ENCODE measurements at places on chromosomes 2 and 18. TPM values are rescaled to one million over a fixed set of nuclear protein-coding genes. Genes with fewer than 3 reads are reported as not detected.

DNA sequence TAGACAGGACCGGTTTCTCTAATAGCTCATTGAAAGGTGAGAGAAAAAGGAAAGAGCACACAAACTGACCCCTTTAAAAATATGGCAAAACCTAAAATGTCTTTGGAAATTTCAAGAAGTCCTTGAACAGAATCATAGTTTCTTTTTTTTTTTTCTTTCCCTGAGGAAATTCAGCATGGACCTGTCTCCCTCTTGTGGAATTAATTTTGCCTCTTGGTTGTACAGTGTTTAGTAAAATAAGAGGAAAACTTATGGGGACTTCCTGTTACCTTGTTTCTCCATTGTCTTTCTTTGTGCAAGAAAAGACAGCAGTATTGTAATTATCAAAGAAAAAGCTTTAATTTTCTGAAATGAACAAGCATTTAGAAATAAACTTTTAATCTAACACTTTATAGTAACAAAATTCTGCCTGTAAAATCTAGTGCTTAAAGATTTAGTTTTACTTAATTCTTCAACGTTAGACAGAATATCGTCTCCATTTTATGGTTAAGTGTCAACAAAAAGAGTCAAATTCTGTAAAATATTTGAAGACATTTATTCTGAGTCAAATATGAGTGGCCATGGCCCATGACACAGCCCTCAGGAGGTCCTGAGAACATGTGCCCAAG is 176.3 kb upstream of the NABP1 start:
- no peaks in the 10 kb centered on the region for H3K4me1 ChIP-seq
- H3K4me3 ChIP-seq, result no peak overlapping the region
- no peak overlapping the region for H3K27ac ChIP-seq
- no peaks in the 10 kb centered on the region for H3K36me3 ChIP-seq

DNA sequence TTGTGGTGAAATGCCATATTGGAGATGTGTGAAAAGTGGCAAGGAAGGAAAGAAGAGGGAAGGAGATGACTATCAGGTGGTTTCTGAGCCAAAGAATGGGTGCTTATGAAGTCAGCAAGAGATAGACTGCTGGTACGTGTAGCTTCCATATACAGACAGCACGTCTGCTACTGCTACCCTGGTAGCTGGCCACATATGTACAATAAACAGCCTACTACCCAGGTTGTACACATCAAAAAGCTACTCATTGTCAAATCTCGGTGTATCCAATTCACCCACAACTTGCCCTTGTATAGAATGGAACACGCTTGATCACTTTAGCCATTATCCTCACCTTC is 761.8 kb downstream of the LRRTM4 start:
- no peak overlapping the region for H3K27ac ChIP-seq
- H3K27me3 ChIP-seq, result no peaks in the 10 kb centered on the region
- DNase-seq, result no peak
- H3K4me1 ChIP-seq, result no peaks in the 10 kb centered on the region

DNA sequence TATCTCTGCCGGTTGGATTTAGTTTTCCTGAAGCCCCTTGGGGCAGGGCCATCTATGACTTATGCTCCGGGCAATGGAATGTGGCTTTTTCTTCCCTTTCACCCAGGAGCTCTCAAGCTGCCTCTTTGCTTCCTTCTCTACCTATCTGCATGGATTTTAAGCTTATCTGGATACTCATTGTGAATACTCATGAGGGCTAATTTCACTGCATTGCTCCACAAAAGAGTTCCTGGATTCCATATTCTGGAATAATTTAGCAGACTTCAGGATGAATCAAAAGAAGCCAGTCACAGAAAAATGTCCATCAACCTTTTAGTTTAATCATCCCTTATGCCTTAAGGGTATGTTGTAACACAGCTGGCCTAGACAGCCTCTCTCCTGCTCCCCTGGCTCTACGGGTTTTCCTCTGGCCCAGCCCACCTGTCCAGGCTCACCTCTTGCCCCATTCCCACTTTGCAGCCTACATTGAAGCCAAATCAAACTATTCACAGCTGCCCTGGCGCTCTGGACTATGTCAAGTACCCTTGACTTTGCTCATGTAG is 122.8 kb upstream of the RMDN2 start:
- no peak overlapping the region for H3K27ac ChIP-seq
- no peaks in the 10 kb centered on the region for H3K36me3 ChIP-seq
- DNase-seq, result no peak
- H3K4me3 ChIP-seq, result no peak overlapping the region
- no peaks in the 10 kb centered on the region for H3K27me3 ChIP-seq

- no peak for DNase-seq
- H3K27ac ChIP-seq, result no peak overlapping the region
- H3K36me3 ChIP-seq, result no peaks in the 10 kb centered on the region
- no peaks in the 10 kb centered on the region for H3K27me3 ChIP-seq
- H3K4me1 ChIP-seq, result no peaks in the 10 kb centered on the region
These were observed 19.7 kb downstream of the SH3BP4 start for GRCh38 chr2:234971496-234971895.

- H3K27ac ChIP-seq, result no peak overlapping the region
- H3K27me3 ChIP-seq, result no peaks in the 10 kb centered on the region
- no peak overlapping the region for H3K4me3 ChIP-seq
These were observed 96.2 kb upstream of the B3GNT7 start for GRCh38 chr2:231299267-231299666.

DNA sequence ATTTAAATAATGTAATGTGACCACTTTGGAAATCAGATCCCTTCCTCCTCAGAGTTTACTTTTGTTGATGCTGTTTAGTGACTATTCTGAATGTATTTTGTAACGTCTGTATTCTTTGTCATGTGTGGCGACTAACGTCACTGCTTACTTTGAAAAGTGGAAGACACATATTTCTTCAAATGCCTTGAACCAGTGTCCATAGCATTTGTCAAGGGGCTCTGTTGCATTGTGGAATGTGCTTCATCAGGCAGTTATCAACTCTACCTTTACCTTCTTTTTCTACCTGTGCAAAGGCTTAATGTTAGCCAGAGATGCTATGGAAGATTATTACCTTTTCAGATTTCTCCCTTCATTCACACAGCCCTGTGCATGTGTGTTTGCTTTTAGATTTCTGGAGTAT is 162.4 kb downstream of the ZNF407 start:
- no peak overlapping the region for H3K27ac ChIP-seq
- no peaks in the 10 kb centered on the region for H3K36me3 ChIP-seq
- H3K27me3 ChIP-seq, result no peaks in the 10 kb centered on the region
- no peaks in the 10 kb centered on the region for H3K4me1 ChIP-seq
- H3K4me3 ChIP-seq, result no peak overlapping the region

- no peak for DNase-seq
- no peak overlapping the region for H3K4me3 ChIP-seq
- no peaks in the 10 kb centered on the region for H3K36me3 ChIP-seq
- H3K27me3 ChIP-seq, result no peaks in the 10 kb centered on the region
- H3K4me1 ChIP-seq, result no peaks in the 10 kb centered on the region
These were observed 5.0 kb upstream of the ABCA12 start for GRCh38 chr2:215143458-215143857.

DNA sequence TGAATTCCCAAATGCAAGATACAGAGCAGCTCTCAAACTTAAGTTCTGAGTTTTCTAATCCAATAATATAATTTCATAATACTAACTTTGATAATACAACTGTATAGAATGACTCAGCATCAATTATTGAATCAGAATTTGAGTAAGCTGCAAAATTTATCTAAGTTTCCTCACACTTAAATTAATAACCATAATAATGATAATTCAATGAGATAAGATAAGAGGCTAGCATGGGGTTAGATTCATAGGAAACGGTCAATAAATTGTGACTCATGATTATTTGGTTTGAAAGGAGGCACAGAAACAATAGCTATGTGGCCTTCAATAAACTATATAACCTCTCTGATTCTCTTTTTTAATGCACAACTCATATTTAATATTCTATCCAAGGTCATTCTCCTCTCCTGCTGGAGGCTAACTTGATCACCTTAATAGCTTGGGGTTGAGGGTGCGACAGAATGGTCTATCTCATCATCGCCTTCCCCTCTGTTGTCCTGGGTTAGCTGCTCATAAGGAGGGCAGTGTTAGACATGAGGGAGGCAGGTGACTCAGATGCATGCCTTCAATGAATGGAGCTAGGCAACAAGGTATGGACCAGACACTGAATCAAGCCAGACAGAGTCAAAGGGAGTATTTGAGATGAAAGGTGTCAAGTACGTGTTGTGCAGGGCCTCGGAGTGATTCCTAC is 36.2 kb upstream of the BMP10 start:
- H3K36me3 ChIP-seq, result no peaks in the 10 kb centered on the region
- no peak for DNase-seq
- peaks cover 42% of the 10 kb centered on the region for H3K4me1 ChIP-seq
- peak overlapping the region; percentile 4 for H3K27ac ChIP-seq

- no peaks in the 10 kb centered on the region for H3K36me3 ChIP-seq
- peak overlapping the region; percentile 24 for H3K4me3 ChIP-seq
- peak; percentile 78 for DNase-seq
- H3K27ac ChIP-seq, result peak overlapping the region; percentile 43
- H3K4me1 ChIP-seq, result peaks cover 48% of the 10 kb centered on the region
These were observed 143.1 kb upstream of the TTC39C start for GRCh38 chr18:23871410-23871809.

DNA sequence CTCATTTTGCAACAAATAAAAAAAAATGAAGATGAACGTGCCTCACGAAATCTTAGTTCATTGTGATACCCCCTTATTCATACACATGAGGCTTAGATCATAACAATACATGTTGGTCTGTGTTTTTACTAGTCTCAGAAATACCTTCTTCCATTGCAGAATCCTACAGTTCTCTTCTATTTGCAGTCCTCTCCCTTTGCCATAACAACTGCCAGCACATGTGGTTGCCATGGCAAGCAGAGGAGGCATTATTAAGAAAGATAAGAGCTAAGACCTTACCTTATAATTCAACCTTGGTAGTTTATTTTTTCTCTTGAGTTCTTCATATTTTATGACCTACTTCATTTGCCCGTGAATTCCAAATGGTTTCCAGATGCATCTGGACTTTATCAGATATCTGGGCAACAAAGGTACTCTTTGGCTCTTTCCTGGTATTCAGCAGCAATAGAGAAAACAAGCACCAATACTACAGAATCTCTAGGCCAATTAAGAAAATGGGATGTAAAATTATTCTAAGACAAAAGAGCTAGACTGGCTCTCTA is 524.0 kb downstream of the CMPK2 start:
- H3K36me3 ChIP-seq, result no peaks in the 10 kb centered on the region
- no peak for DNase-seq
- no peak overlapping the region for H3K27ac ChIP-seq

GRCh38 chr18:62651276-62652056 is 63.9 kb upstream of the PHLPP1 start:
- no peaks in the 10 kb centered on the region for H3K27me3 ChIP-seq
- H3K4me3 ChIP-seq, result no peak overlapping the region
- no peaks in the 10 kb centered on the region for H3K4me1 ChIP-seq
- DNase-seq, result no peak

DNA sequence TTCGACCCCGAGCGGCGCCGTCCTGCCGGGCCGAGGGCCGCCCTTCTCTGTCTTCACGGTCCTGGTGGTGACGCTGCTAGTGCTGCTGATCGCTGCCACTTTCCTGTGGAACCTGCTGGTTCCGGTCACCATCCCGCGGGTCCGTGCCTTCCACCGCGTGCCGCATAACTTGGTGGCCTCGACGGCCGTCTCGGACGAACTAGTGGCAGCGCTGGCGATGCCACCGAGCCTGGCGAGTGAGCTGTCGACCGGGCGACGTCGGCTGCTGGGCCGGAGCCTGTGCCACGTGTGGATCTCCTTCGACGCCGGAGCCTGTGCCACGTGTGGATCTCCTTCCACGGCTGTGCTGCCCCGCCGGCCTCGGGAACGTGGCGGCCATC is 45.0 kb downstream of the DDX18 start:
- no peak for DNase-seq
- H3K27me3 ChIP-seq, result no peaks in the 10 kb centered on the region
- no peaks in the 10 kb centered on the region for H3K36me3 ChIP-seq
- no peak overlapping the region for H3K4me3 ChIP-seq
- H3K27ac ChIP-seq, result no peak overlapping the region

- no peak overlapping the region for H3K4me3 ChIP-seq
- no peaks in the 10 kb centered on the region for H3K27me3 ChIP-seq
- no peaks in the 10 kb centered on the region for H3K36me3 ChIP-seq
- H3K4me1 ChIP-seq, result no peaks in the 10 kb centered on the region
These were observed 203.7 kb upstream of the LYPD1 start for GRCh38 chr2:132873738-132874137.

GRCh38 chr18:2112435-2113045 is 458.8 kb downstream of the METTL4 start:
- no peaks in the 10 kb centered on the region for H3K27me3 ChIP-seq
- no peaks in the 10 kb centered on the region for H3K4me1 ChIP-seq
- no peak overlapping the region for H3K27ac ChIP-seq

DNA sequence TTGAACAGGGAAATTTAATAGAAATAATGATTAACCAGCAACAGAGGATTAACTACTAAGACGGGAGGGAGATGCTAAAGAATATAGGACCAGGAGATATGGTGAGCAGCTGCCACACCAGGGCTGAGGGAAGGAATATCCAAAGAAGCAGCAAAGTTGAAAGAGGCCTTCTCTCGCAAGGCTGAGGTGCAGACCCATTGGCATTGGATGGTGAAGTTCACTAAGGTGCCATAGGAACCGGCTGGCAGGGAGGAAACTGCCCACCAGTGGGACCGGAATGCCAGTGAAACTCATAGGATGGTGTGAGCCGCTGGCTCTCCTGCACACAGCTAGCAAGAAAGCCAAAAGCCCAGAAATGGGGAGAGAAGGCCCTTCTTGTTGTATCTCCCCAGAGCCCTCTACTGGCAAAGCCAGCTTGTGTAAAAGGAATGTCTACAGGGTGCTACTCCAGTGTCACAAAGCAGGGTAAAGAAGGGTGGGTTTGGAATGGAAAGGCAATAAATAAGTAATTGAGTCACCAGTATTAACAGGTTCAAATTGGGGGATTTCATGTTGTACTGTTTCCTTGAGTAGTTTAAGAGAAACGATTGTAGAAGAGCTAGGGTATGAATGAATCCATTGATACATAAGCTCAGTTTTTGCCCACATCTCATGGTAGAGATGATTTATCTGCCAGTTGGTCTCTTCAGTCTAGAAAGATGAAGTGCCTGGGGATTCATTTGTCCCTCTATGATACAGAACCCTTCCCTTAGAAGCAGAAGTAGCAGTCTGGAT is 36.0 kb downstream of the FARP2 start:
- no peaks in the 10 kb centered on the region for H3K27me3 ChIP-seq
- DNase-seq, result no peak
- no peaks in the 10 kb centered on the region for H3K36me3 ChIP-seq
- no peak overlapping the region for H3K4me3 ChIP-seq
- no peaks in the 10 kb centered on the region for H3K4me1 ChIP-seq

- no peak overlapping the region for H3K27ac ChIP-seq
- no peaks in the 10 kb centered on the region for H3K4me1 ChIP-seq
- no peak overlapping the region for H3K4me3 ChIP-seq
- no peaks in the 10 kb centered on the region for H3K36me3 ChIP-seq
These were observed 103.0 kb downstream of the BMPR2 start for GRCh38 chr2:202479090-202479489.

GRCh38 chr2:234476766-234477165 is 20.1 kb downstream of the ARL4C start:
- DNase-seq, result no peak
- H3K27ac ChIP-seq, result no peak overlapping the region
- H3K4me3 ChIP-seq, result no peak overlapping the region
- H3K4me1 ChIP-seq, result peaks cover 19% of the 10 kb centered on the region

- H3K4me3 ChIP-seq, result peak overlapping the region; percentile 59
- no peaks in the 10 kb centered on the region for H3K36me3 ChIP-seq
- H3K27me3 ChIP-seq, result no peaks in the 10 kb centered on the region
- H3K4me1 ChIP-seq, result peaks cover 25% of the 10 kb centered on the region
These were observed 540 bp downstream of the ATP9B start for GRCh38 chr18:79069717-79070151.

The CCNT2 gene
- total RNA-seq, result 35.1 TPM

The PLGLB2 gene
- total RNA-seq, result 0.89 TPM

The SNX17 gene
- 130 TPM for total RNA-seq

The VWC2L gene
- total RNA-seq, result not detected

All from CD8-positive, alpha-beta memory T cell (primary cell).